Stimulated activated CD4-positive, alpha-beta T cell treated with anti-CD3 and anti-CD28 coated beads, Interleukin-1b, Interleukin-23, amount 100 ng/mL, for 4 hours (primary cell): ENCODE measurements at places on chromosomes 11 and 22.

DNA sequence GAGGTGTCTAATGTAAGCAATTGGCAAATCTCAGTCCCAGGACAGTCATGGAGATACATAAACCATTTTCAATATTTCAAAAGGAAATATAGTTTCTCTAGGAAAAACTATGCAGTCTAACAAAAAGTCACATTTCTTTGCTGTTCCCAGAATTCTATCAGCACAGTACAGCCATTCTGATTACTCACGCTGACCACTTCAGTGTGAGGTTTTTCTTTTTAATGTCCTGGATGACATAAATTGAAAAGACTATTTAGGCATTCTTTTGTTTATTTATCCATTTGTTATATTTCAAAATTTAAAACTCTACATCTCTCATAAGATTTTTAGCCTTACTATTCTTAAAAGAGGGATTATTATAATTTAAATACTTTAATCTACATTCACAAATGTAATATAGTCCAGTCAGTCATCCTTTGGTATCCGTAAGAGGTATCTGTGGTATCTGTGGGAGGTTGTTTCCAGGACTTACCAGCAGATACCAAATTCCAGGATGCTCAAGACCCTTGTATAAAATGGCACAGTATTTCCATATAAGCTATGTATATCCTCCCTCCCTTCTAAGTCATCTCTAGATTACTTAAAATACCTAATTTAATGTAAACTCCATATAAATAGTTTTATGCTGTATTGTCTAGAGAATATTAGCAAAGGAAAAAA lies 331.1 kb upstream of the PITPNB start:
- DNase-seq = no peak

DNA sequence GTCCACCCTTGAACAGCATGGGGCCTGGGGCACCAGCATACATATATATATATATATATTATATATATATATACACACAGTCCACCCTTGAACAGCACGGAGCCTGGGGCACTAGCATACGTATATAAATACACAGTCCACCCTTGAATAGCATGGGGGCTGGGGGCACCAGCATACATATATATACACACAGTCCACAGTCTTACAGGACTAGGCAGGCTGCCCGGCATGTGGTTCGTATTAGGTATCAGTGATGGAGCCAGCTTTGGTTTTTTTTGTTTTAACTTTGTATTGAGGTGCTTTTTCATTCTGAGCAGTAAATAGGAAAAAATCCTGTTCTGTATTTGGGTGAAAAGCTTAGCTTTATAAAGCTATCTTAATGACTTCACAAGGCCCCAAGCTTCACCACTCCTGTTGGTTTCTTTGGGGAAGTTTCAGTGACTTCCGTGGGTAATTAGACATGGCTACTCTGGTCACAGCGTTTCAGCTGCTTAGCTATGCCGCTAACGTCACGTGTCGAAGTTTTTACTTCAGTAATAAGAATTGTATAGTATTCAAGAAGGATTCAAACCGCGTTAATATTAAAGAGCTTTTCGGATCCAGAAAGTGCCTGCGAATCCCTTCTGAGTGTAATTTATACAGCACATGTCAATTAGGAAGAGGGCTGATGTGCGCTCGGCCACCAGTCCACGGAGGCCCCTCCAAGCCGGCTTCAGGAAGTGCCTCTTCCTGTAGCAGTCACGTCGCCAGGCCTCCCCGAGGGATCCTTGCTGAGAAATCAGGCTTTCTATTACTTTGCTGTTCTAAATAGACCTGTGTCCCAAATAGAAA lies 179.7 kb downstream of the TBC1D22A start:
- no peak for DNase-seq

GRCh38 chr11:41351825-41352224 lies 107.6 kb downstream of the LRRC4C start:
- DNase-seq = no peak

DNA sequence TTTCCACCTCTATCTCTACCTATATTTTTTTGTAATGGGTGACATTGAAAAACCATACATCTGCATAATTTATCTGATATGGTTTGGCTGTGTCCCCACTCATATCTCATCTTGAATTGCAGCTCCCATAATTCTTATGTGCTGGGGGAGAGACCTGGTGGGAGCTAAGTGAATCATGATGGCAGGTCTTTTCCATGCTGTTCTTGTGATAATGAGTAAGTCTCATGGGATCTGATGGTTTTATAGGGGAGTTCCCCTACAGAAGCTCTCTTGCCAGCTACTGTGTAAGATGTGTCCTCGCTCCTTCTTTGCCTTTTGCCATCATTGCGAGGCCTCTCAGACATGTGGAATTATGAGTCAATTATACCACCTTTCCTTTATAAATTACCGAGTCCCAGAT lies 551.0 kb upstream of the ANO5 start:
- no peak for DNase-seq

DNA sequence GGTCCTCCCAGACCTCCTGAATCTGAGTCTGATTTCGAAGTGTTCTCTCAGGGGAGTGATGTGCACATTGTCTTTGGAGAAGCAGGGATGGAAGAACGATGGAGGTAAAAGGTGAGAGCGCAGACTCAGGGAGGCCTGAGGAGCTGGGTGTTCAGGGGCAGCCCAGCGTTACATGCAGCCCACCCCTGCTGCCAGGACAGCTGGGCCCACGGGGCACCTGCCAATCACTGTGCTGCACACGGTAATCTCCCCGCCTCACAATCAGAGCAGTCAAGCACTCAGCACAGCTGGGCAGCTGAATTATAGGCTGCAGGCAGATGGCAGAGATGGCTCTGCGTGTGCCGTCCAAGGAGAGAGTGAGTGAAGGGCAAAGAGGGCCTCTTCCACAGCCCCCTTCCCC lies 17.9 kb upstream of the HTR3A start:
- no peak for DNase-seq
